Mesangial cell (primary cell): ENCODE measurements at places on chromosomes 13 and 19. TPM values are rescaled to one million over a fixed set of nuclear protein-coding genes. Genes with fewer than 3 reads are reported as not detected.

LRRC4B gene
- 0.25 and 0.33 TPM in 2 replicates for total RNA-seq

SLC25A41 gene
- not detected in 2 replicates for total RNA-seq

CEACAM19 gene
- total RNA-seq: 2.1 and 3.9 TPM in 2 replicates

ZGLP1 gene
- total RNA-seq: 0.89 and 2.8 TPM in 2 replicates

ZNF730 gene
- 0.63 and 4.7 TPM in 2 replicates for total RNA-seq

PNMA8B gene
- total RNA-seq: 0.81 and 3.3 TPM in 2 replicates
